Stimulated activated CD4-positive, alpha-beta T cell treated with anti-CD3 and anti-CD28 coated beads, Interleukin-1b, Interleukin-23, amount 100 ng/mL, for 24 hours (primary cell): ENCODE measurements at places on chromosomes 11 and 22.

- DNase-seq = no peak
Observed at GRCh38 chr22:47773635-47774034, 1011.2 kb downstream of the TBC1D22A start.

DNA sequence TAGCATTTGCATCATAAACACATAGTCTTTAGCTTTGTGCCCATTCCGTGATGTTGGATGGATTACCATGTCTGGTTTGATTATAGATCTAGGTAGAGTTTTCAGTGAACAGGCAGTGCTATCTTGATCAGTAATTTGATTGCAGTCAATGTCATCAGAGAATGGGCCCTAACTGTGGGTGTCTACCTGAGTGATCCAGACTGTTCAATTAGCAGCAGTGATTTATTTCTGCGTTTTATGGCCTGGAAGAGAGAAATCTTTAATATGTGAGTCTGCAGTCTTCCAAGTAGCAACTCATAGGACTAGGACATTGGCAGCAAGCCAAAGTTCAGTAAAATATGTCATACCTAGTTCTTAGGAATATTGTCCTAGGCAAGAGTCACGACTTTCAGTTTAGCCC lies 80.3 kb downstream of the CASP12 start:
- no peak for DNase-seq

DNA sequence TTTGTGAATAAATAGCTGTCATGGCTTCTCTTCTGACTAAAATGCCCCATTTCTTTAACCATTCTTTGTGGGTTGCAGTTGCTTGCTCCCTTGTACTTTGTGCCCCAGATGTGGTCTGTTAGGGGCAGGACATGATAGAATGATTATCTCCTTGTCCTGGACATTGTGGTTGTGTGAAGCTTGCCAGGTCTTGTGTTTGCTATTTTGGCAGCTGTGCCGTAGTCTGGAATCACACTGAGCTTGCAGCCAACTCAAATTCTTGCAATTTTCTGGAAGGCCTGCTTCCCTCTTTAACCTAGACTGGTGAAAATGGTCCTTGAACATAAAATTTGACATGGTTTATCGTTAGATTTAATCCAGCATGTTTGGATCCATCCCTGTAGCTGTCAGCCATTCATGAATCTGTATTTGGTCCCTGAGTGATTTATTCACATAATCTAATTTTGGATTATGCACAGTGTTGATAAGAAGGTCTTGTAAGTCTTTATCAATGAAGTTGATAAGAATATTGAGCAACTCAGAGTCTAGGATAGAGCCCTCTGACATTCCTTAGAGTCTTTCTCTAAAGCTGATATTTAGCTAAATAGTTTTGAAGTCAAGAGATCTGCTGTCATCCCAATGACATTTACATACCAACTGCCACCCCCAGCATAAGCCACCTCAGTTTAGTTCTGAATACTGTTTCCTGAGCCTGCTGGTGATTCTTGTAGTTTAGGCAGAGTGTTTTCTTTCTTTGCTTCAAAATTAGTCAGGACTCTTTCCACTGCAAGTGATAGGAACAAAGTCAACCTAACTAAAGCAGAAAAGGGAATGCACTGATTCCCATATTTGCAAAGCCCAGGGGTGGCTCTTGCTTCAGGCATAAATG lies 9.8 kb downstream of the SPON1 start:
- no peak for DNase-seq

- DNase-seq = no peak
Observed at GRCh38 chr11:44728491-44728910, 1.7 kb downstream of the TSPAN18 start.

- no peak for DNase-seq
Observed at GRCh38 chr11:129947474-129947873, 52.1 kb upstream of the NFRKB start.

DNA sequence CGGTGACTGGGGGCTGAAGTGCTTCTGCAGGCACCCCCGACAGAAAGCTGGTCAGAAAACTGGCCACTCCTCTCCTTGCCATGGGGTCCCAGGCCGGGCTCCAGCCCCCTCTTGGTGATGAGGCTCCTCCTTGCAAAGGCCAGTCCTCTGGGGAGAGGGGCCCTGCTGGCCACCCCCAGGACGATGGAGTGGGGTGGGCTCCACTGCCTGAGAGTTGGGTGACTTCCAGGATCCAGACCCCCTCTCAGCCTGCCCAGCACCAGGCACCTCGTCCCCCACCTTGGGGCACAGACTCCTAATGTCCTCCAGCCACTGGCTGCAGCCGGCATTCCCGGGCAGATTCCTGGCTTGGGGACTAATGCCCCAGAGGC lies 441 bp upstream of the RPS6KA4 start:
- DNase-seq = no peak

GRCh38 chr11:115297330-115297729 lies 206.9 kb downstream of the CADM1 start:
- no peak for DNase-seq

- DNase-seq = no peak
Observed at GRCh38 chr11:116960930-116961329, 123.5 kb upstream of the APOA1 start.

DNA sequence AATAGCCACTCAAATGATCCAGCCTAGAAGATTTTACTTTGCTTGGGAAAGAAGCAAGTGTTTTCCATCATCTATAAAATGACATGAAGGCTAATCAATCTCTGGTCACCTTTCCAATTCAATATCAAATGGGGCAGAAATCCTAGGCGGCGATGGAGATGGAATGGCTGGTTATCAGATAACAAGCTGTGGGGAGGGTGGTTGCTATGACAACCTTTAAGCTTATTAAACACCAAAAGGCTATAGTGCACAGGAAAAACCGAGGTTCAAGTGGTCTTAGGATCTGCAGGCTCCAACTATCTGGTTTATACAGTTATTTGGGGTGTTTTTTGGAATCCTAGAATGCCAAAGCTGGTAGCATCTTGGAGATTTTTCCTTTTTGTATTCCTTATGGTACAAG lies 13.9 kb upstream of the BSX start:
- no peak for DNase-seq

- DNase-seq = peak; percentile 33
Observed at GRCh38 chr22:36486619-36487384, 5.4 kb upstream of the TXN2 start.

GRCh38 chr22:49784630-49784971 lies 43.1 kb downstream of the BRD1 start:
- no peak for DNase-seq

- DNase-seq = no peak
Observed at GRCh38 chr11:110809417-110810199, 97.4 kb upstream of the ARHGAP20 start.

DNA sequence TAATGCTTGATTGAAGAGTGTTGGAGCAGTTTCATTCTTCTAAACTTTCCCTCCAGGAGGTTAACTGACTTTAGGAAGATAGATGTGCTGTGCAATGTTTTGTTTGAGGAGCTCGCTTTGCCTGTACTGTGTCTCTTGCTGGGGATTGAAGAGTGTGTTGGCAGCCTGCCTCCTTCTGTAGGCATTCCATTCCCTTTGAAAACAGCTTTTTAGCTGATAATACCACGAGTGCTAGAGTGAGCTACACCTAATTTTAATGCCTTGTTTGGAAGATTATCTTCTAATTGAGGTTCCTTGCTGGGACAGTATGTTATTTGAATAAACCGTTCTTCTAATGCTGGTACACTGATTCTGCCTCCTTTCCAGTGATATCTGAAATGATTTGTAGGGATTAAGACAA lies 7.2 kb downstream of the DDX10 start:
- DNase-seq = no peak

- DNase-seq = no peak
Observed at GRCh38 chr11:95821640-95822039, 31.3 kb downstream of the CEP57 start.

GRCh38 chr22:43498856-43499253 lies 87.0 kb downstream of the MPPED1 start:
- no peak for DNase-seq

DNA sequence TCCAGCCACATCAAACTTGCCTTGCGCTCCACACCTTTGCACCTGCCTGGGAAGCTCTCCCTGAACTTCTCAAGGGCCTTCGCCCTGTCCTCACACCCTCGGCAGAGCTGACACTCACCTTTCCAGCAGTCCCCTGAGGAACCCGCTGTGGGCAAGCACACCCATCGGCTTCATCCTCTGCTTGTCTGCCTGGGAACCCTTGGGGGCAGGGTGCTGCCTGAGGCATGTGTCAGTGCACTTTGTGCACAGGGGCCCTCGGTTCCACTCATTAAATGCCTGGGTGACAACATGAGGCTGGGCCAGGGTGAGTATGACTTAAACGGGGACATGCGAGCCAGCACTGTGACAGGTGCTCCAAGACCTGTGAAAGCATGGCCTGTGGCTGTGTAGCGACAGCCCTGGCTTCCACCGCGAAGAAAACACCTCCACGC lies 2.6 kb upstream of the LRFN4 start:
- DNase-seq = no peak

GRCh38 chr11:45303316-45303715 lies 17.2 kb upstream of the SYT13 start:
- DNase-seq = no peak

- DNase-seq = no peak
Observed at GRCh38 chr22:17779286-17780115, 5.2 kb upstream of the BID start.

DNA sequence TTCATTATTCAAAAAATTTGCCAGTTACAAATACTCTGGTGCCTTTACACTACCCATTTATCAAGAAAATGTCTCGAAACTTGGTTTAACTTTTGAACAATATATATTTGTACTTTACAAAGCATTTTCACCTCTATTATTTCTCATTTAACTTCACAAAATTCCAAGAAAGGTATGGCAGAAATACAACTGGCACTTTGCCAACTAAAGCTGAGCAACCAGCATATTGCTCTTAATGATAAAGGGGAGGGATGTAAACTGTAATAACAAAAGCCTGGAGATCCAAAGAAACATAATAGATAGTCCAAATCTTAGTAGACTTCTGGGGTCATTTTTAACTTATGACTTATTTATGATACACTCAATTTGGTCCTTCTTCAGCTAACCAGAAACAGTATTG lies 7.7 kb downstream of the PITPNB start:
- no peak for DNase-seq

GRCh38 chr11:64443001-64443400 lies 84.0 kb downstream of the RPS6KA4 start:
- DNase-seq = no peak

- no peak for DNase-seq
Observed at GRCh38 chr11:17538731-17539130, 5.5 kb downstream of the USH1C start.

GRCh38 chr11:10274726-10275125 lies 19.3 kb downstream of the SBF2 start:
- DNase-seq = no peak

GRCh38 chr11:47641600-47642098 lies 710 bp downstream of the MTCH2 start:
- no peak for DNase-seq

- no peak for DNase-seq
Observed at GRCh38 chr11:61545341-61545740, 35.5 kb downstream of the SYT7 start.
